HTR-8/SVneo (cell line): ENCODE measurements at places on chromosomes 3 and 15.

GRCh38 chr3:150390087-150390486 lies 18.0 kb upstream of the TSC22D2 start:
- no peak for DNase-seq

DNA sequence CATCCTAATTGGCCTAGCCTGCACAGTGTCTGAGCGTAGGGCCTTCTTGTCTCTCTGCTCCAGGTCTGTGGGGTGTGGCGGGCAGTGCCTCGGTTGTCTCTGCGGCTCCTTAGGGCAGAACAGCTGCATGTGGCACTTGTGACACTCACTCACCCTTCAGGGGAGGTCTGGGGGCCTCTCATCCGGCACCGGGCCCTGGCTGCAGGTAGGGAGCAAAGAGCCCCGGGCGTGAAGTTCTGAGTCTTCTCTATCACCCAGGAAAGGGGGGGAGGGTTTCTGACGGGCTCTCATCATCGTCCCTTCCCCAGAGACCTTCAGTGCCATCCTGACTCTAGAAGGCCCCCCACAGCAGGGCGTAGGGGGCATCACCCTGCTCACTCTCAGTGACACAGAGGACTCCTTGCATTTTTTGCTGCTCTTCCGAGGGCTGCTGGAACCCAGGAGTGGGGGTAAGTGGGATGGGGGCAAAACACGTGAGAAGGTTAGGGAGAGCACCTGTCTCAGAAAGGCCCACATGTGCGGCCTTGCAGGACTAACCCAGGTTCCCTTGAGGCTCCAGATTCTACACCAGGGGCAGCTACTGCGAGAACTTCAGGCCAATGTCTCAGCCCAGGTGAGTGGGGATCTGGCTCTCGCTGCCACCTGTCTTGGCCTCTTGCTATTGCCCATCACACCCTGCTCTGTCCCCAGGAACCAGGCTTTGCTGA lies 2.6 kb downstream of the CHRD start:
- no peak for DNase-seq

DNA sequence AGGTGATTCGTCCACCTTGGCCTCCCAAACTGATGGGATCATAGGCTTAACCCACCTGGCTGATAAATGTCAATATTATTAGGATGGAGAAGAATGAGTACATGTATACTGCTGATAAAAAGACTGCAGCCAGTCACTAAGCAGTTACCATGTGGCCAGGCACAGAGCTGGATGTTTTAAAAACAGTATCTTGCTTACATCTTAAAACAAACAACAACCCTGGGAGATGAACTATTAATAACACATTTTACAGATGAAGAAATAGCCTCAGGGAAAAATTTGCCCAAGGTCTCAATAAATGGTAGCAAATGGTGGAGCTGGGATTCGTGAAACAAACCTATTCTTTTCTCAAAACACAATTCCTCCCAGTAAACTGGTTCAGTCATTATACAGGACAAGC lies 18.1 kb downstream of the IL17RD start:
- no peak for DNase-seq

DNA sequence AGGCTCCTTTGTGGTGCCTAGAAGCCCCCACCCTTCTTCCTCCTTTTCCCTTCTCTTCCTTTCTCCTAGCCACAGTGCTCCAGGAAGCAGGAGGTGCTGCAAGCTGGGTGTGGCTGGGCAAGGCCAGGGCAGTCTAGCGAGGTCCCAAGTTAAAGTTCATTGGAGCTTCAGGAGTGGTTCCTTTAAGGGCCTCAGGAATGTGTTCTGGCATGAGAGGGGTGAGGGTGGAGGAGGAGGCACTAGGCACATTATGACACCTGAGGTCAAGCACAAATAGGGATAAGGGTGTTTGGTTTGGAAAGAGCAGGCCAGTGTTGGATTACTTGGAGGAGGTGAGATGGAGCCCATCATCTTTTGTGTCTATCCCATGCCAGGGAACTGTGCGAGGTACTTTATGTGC lies 258.7 kb downstream of the TLE3 start:
- no peak for DNase-seq

DNA sequence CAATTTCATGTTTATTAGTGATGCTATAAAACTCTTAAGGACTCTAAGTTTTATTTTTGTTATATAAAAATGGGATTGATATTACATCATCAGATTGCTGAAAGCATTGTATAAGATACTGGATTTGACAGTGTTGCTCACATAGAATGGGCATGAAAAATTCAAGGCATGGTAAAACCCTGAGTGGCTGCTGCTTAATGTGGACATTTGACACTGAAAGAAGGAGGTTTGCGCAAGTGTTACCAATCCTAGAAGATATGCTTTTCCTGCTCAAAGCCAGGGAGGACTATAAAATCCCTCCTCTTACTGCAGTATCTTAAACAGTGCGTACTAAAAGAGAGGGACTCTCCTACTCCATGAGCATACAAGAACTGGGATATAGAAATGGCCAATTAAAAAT lies 65.8 kb upstream of the PTX3 start:
- no peak for DNase-seq

DNA sequence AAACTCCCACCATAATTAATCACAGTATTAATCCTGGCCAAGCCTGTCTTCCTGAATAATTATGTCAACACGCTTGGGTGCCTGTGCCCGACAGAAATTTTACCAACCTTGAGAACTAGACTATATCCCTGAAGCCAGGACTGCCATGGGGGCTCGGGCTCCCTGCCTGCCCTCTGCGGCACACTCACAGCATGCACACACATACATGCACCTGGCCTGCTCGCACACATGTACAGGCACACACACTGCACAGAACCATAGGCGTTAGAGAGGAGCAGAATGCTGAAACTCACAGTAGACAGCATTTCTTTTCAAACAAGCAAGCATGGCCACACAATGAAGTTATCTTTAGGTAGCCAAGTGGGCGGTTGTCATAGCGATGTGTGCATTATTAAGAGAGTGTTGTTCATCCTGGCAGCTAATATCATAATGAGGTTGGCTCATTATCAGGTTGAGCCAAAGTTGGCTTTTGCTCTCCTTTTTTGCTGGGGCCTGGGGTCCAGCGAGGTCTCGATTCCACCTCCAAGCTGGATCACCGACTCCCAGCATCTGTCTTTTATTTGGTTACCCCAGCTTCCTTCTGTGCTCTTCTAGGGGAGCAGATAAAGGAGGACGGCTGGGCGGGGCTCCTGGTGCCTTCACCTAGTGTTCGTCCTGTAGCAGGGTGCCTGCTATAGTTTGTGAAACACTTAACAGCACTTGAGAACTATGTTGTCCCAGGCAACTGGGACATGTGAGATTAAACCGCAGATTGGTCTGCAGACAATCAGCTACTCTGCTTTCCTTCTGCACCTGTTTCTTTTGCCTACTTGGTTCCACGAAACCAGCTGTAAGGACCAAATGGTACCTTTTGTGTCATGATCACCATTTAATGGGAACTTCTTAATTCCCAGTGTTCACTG lies 91.4 kb downstream of the ZNF621 start:
- DNase-seq = no peak

GRCh38 chr3:44208086-44208485 lies 33.6 kb upstream of the TOPAZ1 start:
- DNase-seq = no peak

DNA sequence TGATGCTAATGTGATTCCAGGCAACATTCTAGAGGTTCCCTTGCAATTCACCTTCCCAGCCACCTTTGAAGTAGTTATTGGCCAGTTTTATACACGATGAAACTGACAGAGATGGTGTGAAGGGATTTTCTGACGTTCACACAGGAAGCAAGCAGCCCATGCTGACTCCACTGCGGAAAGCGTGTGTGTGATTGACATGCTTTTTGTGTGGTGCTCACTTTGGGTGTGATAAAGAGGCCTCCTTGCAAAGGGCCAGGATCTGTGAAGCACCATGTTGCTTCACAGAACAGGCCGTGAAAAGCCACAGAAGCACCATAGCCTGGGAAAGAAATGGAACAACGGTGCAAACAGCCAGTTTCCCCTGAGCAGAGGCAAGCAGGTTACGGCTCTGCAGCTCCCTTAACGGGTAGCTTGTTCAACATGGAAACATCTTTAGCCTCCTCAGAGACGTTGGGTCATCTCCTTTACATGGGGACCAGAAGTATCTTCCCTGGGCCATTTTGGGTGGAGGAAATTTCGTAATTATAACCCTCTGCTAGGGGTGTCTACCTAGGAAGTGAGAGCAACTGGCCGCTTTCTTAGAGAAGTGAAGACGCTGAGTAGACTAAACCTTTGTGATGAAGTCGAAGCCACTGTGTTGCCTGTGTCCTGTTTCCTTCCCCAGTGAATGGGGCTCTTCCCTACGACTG lies 108.5 kb downstream of the APBA2 start:
- no peak for DNase-seq

GRCh38 chr3:171541181-171541580 lies 81.0 kb upstream of the TNIK start:
- DNase-seq = no peak

- DNase-seq = no peak
These were observed 230.7 kb downstream of the BBX start for GRCh38 chr3:107753494-107753893.

DNA sequence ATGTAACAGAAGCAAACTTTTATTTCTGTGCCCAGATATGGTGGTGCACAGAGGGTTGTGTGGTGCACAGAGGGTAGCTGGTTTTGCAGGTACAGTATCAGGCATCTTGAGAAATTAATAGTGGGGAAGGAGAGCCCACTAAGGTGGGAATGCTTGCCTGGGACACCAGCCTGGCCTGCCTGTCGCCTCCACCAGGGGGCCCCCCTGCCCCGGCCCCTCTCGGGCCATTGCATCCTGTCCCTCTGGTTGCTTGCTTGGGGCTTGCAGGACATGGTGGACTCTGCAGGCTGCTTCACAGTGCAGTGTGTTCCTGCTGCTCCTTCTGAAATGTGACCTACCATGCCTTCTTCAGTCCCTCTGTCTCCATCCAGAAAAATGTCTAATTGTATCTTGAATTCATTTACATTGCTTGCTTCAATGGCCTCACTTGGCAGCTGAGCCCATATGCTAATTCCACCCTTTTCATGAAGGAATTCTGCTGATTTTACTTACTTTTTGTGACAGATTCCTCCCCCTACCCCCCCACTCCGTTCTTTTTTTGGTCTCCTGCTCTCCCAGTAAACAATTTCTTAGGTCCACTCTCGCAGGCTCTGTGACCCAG lies 73.6 kb downstream of the EEFSEC start:
- peak; percentile 67 for DNase-seq

- peak; percentile 64 for DNase-seq
These were observed 50.8 kb downstream of the GXYLT2 start for GRCh38 chr3:72938471-72939265.

DNA sequence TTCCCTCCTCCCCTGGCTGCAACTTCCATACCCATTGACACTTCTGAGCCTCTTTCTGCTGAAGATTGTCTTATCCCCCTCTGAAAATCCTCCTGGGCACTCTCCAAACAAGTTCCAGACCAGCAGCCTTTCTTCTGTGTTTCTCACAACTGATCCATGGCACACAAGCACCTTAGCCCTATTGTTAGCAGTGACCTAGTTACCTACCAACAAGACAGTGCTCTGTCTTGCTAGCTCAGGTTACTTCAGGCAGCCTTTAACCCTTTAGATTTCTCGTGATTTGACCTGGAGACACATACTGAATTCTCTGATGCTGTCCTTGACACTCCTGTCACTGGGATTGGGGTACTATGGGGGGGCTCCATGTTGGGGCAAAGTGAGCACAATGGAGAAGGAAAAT lies 82.1 kb downstream of the GTF2E1 start:
- no peak for DNase-seq
